Central memory CD4-positive, alpha-beta T cell (primary cell): ENCODE measurements at places on chromosomes 16 and 17.

DNA sequence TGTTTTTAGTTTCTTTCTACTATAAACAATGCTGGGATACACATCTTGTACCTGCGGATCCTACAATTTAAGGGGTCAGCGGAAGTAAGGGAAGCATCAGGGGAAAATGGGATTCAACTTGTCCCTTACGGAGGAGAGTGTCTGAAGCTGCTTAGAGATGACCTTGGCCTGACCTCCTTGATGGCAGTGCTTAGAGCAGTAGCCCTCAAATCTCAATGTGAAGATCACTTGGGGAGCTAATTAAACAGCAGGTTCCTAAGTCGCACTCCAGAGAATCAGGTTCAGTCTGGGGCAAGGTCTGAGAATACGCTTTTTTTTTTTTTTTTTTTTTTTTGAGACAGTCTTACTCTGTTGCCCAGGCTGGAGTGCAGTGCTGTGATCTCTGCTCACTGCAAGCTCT lies 9.6 kb upstream of the METTL16 start:
- no peak for DNase-seq

GRCh38 chr16:3127745-3128144 lies 7.1 kb upstream of the ZNF213 start:
- no peak for DNase-seq

- DNase-seq, result no peak
These were observed 13.5 kb downstream of the C17orf67 start for GRCh38 chr17:56820207-56820606.

GRCh38 chr16:53509906-53510703 lies 7.1 kb upstream of the AKTIP start:
- DNase-seq, result peak; percentile 50

DNA sequence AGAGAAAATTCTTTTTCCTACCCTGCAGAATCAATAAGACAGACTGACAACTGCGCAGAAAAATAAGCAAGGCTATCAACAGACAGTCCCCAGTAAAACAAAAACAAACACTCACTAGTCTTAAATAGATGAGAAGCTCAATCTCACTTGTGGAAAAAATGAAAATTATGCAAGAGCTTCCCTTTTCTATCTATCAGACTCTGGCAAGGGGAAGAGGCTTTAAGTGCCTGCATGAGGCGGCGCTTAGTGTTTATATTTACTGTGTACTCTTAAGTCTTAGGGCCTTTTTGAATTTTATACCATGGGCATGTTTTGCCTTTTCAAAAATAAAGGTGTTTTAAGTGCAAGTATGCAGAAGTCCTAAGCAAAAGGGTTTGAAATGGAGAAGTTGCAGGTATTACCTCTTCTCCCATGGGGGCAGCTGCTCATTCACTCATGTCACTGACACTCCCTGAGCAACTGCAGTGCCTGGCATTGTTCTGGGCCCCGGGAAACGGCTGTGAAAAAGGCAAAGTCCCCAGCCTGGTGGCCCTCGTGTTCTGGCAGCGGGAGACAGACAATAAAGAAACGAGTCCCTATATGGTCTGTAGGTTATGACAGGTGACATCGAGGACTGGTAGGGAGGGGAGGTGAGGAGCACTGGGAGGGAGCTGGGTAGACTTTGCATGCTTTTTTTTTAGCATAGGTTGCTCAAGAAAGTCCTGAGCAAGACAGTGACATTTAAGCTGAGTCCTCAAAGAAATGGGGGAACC lies 35.2 kb downstream of the HSBP1 start:
- DNase-seq, result no peak

DNA sequence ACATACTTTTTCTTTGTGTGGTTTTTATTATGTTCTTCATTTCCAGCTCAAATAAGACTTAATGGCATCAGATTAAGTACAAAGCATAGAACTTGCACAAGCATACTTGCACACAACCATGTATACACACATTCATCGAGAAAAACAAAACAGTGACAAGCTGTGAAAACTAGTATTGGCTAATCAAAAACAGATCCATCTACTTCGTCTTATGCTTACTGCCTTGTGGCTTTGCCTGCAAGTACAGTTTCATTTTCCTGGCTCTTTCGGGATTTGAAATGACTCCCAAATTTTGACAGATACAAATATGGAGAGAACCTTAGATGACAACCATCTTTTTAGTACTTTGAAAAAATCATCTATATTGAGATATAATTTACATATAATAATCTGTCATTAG lies 338.3 kb downstream of the BCAS3 start:
- DNase-seq, result no peak

- DNase-seq, result no peak
These were observed 4.0 kb downstream of the CA4 start for GRCh38 chr17:60153606-60154390.

- DNase-seq, result peak; percentile 34
These were observed 265.3 kb downstream of the SEC14L1 start for GRCh38 chr17:77405867-77406732.

GRCh38 chr16:10827691-10828341 lies 9.2 kb upstream of the TVP23A start:
- no peak for DNase-seq
